ENCODE measurements at places on chromosomes 1 and 21.

DNA sequence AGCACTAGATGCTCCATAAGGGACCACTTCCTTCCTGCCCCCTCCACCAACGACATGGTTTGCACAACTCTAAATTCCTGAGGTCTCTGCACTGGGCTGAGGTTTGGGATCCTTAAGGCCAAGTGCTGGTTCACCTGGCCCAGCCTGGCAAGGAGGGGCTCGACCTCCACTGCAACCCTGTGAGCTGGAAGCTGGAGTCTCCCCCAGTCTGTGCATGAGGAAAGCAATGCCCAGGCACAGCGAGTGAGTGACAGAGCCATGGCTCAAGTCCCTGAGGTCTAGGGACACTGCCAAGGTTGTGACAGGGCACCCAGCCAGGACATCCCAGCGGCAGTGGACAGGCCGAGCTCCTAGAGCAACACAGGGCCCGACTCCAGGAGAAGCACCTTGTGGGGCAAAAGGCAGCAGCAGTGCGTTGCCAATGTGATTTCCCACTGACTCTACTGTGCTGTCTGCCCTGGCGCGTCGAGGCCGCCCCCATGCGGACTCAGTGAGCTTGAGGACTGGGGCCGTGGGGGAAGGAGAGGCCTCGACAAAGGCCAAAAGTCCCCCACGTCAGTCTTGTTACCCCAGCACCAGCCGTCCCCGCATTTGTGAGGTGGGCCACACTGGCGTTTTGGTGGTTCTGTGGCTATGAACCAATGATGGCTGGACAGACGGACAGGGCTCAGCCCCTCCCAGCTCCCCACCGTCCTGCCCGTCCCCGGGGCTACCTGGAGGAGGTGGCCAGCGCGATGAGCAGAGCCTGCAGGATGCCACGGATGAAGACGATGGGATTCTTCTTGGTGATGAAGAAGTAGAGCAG is 30.0 kb downstream of the PODN start:
- no peak for DNase-seq

DNA sequence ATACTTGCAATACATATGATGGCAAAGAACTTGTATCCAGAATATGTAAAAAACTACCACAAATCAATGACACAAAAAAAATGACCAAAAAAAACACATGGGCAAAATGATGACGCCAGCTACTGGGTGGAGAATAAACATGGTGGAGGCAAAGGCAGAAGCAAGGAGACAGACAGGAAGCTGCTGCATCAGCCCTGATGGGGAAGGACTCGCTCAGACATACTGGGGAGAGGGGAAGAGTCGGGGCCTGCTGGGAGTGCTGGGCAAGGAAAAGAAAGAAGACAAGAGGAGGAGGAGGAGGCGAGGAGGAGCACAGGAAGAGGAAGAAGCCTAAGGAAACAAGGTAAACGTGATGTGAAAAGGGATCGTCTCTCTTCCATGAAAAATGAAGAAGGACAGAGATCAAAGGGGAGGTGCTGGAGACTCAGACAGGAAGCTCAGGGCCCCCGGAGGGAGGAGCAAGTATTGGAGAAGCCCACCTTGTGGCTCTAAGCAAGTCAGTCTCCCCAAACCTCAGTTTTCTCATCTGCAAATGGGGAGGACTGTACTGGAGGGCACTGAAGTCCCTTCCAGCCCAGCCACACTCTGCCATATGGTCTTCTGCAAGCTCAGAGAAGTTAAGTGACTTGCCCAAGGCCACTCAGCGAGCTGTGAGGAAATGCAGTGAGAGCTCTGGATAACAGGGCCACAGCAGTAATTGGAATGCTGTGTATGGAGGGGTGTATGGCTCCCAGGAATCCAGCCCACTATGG is 24.2 kb downstream of the OLFML2B start:
- no peak for DNase-seq

DNA sequence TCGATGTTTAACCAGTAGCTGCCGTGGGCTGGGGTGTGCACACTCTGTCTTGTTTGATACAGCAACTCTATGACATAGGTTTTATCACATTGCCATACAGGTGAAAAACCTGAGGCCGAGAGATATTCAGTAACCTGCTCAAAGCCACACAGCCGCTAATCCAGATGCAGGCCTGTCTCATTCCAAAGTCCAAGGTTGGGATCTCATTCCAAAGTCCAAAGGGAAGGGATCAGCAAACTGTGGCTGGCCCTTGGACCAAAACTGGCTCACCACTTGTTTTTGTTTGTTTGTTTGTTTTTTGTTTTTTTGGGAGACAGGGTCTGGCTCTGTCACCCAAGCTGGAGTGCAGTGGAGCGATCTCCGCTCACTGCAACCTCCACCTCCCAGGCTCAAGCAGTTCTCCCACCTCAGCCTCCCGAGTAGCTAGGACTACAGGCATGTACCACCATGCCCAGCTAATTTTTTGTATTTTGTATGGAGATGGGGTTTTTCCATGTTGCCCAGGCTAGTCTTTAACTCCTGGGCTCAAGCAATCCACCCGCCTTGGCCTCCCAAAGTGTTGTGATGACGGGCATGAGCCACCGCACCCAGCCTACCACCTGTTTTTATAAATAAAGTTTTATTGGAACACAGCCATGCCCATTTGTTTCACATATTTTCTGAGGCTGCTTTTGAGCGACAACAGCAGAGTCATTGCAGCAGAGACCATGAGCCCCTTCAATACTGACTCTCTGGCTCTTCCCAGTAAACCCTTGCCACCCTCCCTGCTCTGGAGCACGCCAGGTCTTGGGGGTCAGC is 163.4 kb upstream of the TMEM51 start:
- no peak for DNase-seq

DNA sequence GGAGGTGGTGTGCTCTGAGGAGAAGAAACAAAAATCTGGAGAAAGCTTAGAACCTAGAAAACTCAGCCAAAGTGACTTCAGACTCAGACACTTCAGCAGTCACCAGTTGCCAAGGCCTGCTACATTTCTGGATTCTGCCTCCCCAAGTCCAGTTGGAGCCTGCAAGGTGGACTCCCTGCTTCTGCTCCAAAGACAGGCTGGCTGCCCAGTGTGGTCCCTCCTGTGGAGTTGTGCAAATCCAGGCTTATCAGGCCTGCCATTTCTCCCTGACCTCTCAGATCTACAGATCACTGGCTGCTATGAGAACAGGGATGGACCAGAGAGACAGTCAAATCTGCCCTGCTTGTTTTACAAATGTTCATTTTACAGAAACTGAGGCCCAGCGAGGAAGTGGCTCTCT is 9.9 kb downstream of the CACHD1 start:
- DNase-seq: no peak

GRCh38 chr1:145979746-145980456 is 15.4 kb downstream of the POLR3GL start:
- DNase-seq: peak; percentile 78

GRCh38 chr1:47532921-47533792 is 95.3 kb downstream of the FOXD2 start:
- DNase-seq: peak; percentile 64

- DNase-seq: no peak
Measured at GRCh38 chr21:26686278-26686677, 113.2 kb upstream of the CYYR1 start.

DNA sequence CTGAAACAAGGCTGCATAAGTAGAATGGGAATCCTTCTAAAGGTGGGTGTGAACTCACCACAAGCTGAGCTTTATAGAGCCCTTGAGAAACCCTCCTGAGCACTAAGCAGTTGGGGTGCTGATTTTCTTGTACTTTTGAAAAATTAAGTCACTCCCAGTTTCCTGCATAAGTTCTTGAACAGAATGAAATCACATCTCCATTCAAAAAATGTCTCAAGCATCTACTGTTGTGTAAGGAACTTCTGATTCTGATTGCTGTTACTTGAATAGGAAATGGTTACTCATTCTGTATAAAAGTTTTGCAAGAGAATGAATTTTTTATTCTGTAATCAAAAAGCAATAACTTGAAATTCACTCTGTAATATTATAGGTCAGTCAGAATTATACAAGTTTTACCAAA is 50.8 kb upstream of the WNT2B start:
- no peak for DNase-seq

- no peak for DNase-seq
Measured at GRCh38 chr1:20493309-20493708, 7.3 kb upstream of the CAMK2N1 start.

DNA sequence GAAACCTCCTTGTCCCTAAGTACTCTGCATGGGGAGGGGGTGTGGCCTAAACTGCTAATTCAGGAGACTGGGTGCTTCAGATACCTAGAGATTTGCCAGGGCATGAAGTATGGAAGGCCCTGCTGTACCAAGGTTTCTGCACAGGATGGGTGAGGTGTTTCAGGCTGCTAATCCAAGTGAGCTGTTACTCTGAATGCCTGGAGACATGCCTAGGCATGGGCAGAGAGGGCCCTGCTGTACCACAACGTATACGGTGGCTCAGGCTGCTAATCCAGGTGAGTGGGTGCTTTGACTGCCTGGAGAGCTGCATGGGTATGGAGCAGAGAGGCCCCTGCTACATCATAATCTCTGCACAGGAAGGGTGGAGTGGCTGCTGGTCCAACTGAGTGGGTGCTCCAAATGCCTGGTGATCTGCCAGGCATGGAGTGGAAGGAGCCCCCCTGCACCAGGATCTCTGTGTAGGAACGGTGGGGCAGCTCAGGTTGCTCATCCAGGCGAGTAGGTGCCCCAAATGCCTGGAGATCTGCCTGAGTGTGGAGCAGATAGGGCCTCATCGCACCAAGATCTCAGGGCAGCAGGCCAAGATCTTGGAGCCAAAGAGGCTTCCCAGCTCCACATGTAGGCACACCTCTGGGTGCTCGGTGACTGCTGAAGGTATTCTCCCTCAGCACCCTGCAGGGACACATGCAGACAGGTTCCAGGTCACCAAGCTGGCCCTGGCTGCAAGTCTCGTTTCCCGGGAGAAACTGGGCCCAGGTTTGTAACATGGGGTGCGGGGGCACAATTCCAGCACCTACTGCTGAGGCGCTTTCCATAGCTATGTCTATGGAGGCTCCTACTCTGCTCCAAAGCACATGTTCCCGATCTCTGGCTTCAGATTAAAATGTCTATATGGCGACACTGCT is 252.5 kb upstream of the PLXNA2 start:
- no peak for DNase-seq

DNA sequence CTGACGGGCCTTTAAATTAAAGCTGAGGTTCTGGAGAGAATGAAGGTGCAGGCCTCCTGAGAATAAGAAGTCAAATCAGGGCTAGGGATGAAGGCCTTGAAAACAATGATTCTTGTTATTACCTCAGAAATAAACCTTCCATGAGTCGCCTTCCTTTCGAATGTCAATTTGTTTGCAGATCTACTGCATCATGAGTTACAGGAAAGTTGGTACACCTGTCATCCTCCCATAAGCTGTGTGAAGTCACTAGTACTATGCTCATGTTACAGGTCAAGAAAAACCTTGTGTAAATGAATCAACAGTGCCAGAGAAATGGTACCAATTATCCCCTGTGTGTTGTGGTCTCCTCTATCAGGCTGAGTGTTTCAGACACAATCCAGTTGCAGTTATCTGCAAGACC is 281.2 kb upstream of the PLXNA2 start:
- DNase-seq: no peak

DNA sequence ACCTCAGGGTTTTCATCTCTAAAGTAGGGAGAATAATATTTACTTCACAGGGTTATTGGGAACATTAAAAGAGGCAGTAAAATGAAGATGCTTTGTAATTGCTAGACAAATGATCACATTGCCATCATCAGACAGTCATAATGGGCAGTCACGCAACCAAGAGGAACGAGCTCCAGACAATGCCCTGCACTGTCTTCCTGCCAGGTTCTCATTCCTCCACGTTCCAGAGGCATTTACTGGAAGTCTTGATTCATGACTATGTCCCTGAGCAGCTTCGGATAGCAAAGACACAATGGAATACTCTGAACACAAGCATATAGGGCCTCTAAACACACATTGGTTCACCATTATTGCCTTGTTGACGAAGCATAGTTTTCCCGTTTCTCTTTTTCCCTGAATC is 389.7 kb downstream of the NTNG1 start:
- DNase-seq: no peak

GRCh38 chr1:168065506-168065905 is 71.2 kb downstream of the GPR161 start:
- no peak for DNase-seq

GRCh38 chr1:156081917-156082308 is 352 bp downstream of the MEX3A start:
- no peak for DNase-seq

DNA sequence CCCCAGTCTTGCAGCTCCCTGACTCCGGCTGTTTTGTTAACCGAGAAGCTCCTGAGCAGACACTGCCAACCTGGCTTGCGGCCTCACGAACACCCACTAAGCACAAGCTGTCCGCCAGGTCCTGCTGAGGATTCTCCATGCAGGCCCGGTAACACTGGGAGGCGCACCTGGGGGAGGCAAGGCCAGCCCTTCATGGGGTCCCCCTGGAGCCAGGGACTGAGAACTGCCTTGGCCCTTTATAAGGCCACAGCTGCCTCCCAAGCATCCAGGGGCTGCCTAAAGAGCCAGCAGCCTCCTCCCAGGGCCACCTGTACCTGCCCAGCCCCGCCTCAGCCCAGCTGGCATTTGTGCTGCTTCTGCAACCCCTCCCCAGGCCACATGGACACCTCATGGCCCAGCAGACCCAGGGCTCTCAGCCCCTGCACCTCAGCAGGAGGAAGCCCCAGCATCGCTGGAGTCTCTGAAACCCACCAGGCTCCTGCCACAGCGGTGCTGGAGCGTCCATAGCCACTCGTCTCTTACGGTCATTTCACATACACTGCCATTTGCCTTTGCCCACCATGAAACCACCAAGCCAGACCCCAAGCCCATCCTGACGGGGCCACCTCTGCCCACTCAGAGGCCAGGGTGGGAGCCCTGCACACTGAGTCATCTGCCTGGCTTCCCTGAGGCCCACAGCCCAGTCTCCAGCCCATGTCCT is 82.5 kb downstream of the NPHP4 start:
- DNase-seq: no peak

DNA sequence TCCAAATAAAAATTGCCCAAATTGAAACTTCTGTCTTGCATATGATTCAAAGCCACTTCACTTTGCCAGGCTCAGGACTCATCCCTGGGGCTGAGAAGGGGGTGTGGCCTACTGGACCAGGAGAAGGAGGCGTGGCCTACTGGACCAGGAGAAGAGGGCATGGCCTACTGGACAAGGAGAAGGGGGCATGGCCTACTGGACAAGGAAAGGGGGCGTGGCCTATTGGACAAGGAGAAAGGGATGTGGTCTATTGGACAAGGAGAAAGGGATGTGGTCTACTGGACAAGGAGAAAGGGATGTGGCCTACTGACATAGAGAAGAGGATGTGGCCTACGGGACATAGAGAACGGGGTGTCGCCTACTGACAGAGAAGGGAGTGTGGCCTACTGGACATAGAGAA is 405.3 kb downstream of the RRAGC start:
- no peak for DNase-seq

DNA sequence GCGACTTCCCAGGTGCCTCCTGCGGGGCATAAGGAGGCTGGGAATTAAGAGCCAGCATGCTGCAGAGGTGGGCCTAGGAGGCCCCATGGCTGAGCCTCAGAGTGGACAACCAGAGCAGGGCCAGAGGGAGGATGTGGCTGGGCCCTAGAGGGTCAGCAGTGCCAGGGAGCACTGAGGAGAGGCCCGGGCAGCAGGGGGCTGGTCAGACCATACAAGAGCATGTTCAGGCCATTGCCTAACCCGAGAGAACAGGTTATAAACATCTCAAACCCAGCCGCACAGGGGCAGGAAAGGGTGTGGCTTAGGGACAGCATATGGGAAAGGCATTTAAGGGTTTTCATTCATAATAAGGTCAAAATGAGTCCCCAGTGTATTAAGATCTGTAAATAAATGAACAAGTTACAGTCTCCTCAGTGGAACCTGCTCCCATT is 51.1 kb downstream of the IER5 start:
- DNase-seq: no peak

GRCh38 chr1:226838456-226838855 is 32.0 kb upstream of the PSEN2 start:
- DNase-seq: no peak

Data from psoas muscle (tissue), 8 donors.